ENCODE measurements at places on chromosomes 6 and 20. TPM values are rescaled to one million over a fixed set of nuclear protein-coding genes. Genes with fewer than 3 reads are reported as not detected.

The HNF4A gene
- not detected for total RNA-seq

The ECT2L gene
- total RNA-seq = not detected

The FLOT1 gene
- total RNA-seq = 31.6 TPM

The GPX5 gene
- not detected for total RNA-seq

The SLC22A3 gene
- not detected for total RNA-seq

The NNAT gene
- not detected for total RNA-seq

GRCh38 chr6:107879941-107880340 is 55.8 kb upstream of the SCML4 start:
- H3K4me1 ChIP-seq = no peaks in the 10 kb centered on the region
- no peak for DNase-seq
- no peak overlapping the region for H3K27ac ChIP-seq
- peaks cover 56% of the 10 kb centered on the region for H3K36me3 ChIP-seq

DNA sequence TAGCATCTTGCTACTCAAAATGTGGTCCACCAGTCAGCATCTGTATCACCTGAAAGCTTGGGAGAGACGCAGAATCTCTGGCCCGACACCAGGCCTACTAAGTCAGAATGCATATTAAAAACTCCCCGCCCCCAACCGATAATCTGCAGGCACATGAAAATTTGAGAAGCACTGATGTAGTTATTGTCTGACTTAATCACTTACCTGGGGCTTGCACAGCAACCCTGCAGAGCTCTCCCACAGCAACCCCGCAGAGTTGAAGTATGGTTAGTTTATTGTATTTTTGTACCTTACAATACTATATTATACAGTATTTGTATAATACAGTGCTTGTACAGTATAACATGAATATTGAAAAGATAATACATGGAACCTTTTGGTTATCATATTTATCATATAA is 53.7 kb downstream of the KLHL31 start:
- no peaks in the 10 kb centered on the region for H3K27me3 ChIP-seq
- no peak overlapping the region for H3K27ac ChIP-seq
- H3K4me3 ChIP-seq = no peak overlapping the region
- DNase-seq = no peak
- no peaks in the 10 kb centered on the region for H3K36me3 ChIP-seq

GRCh38 chr6:31094389-31094881 is 17.9 kb downstream of the C6orf15 start:
- H3K27me3 ChIP-seq = no peaks in the 10 kb centered on the region
- H3K4me1 ChIP-seq = peaks cover 52% of the 10 kb centered on the region
- H3K27ac ChIP-seq = peak overlapping the region; percentile 57
- no peaks in the 10 kb centered on the region for H3K36me3 ChIP-seq

- no peak for DNase-seq
- H3K27me3 ChIP-seq = no peaks in the 10 kb centered on the region
- no peak overlapping the region for H3K27ac ChIP-seq
Measured at GRCh38 chr6:72748759-72749158, 126.9 kb downstream of the KCNQ5 start.

DNA sequence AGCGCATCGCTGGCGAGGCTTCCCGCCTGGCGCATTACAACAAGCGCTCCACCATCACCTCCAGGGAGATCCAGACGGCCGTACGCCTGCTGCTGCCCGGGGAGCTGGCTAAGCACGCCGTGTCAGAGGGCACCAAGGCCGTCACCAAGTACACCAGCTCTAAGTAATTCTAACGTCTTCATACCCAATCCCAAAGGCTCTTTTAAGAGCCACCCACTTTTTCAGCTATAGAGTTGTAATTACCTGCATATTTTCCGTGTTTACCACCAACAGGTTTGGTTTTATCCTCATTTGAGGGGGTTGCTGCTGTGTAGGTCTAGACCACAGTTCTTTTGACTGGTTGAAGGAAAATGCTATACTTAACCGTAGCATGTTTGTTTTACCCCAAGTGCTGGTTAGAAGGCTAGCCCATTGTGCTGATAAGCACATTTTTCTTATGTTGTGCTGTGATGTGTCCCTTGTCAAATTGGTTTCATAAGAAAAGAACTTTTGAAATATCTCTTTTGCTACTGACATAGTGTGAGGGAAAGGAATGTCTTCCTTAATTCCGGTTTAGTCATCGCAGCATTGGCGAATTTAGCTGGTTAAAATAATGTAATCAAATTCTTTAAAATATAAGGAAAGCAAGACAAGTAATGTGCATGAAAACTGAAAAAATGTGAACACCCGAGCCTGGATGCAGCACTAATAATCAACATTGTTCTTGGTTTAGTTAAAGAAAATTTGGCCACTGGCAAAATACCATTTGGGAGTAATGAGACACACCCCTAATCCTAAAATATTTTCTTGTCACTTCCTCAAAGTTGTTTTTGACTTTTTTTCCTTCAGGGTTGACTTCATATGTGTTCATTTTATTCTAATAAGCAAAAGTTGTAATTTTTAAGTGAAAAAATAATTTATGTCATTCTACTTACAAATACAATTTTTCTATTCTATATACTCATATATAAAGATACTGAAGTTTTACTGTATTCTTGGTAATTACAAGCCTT is 112.8 kb downstream of the HFE start:
- peaks cover 34% of the 10 kb centered on the region for H3K4me1 ChIP-seq
- no peak for DNase-seq
- H3K4me3 ChIP-seq = peak overlapping the region; percentile 75

DNA sequence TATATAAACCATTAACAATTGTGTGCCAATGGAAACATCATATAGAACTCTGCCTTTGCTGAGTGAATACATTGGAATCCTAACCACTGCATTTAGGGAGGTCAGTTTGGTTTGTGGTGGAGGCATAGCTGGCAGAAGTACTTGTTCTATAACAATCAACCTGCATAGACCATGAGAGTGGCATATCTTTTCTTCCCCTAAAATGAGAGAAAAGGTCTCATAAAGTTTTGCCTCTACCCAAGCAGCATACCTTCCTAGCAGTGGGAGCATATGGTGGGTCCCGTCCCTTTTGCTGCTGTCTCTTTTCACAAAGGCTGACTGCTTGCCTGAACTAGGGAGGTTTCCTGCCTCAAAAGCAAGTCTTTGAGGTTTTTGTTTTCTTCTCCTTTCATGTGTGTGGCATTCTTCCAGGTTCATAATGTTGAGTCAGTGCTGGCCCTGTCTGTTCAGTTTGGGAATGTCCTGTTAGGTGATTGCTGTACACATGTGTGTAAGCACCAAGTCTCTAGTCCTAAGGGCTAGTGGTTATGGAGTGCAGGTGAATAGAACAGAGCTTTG is 61.2 kb upstream of the SUPT3H start:
- DNase-seq = no peak
- H3K27ac ChIP-seq = no peak overlapping the region
- H3K36me3 ChIP-seq = peaks cover 17% of the 10 kb centered on the region
- H3K4me3 ChIP-seq = no peak overlapping the region
- peaks cover 41% of the 10 kb centered on the region for H3K4me1 ChIP-seq
- H3K27me3 ChIP-seq = no peaks in the 10 kb centered on the region

- no peak for DNase-seq
- H3K4me1 ChIP-seq = peaks cover 8% of the 10 kb centered on the region
- H3K27ac ChIP-seq = no peak overlapping the region
- H3K36me3 ChIP-seq = peaks cover 6% of the 10 kb centered on the region
- H3K4me3 ChIP-seq = no peak overlapping the region
Measured at GRCh38 chr6:166472636-166473035, 89.9 kb upstream of the MPC1 start.

GRCh38 chr6:85192186-85192585 is 257.7 kb upstream of the NT5E start:
- H3K27ac ChIP-seq = no peak overlapping the region
- no peaks in the 10 kb centered on the region for H3K4me1 ChIP-seq
- no peak overlapping the region for H3K4me3 ChIP-seq

DNA sequence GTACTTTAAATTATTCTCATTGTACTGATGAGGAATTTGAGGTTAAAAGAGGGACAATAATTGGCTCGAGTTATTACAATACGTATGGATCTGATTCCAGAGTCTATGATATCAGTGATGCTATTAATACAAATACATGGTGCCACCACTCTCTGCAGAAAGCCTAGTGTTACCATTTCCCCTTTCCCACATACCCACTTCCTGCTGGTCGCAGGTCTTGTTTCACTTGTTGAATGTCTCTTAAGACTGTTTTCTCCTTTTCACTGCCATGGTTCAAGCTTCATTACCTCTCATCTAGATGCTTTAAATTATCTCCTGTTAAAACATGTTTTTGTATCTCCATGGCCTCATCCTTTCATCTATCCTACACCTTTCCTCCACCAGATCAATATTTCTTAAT is 62.0 kb downstream of the FHL5 start:
- no peaks in the 10 kb centered on the region for H3K36me3 ChIP-seq
- no peak overlapping the region for H3K27ac ChIP-seq
- H3K27me3 ChIP-seq = peaks cover 3% of the 10 kb centered on the region
- H3K4me3 ChIP-seq = no peak overlapping the region
- DNase-seq = no peak

- H3K4me3 ChIP-seq = no peak overlapping the region
- no peak for DNase-seq
- H3K36me3 ChIP-seq = no peaks in the 10 kb centered on the region
- peaks cover 8% of the 10 kb centered on the region for H3K27me3 ChIP-seq
- no peak overlapping the region for H3K27ac ChIP-seq
Measured at GRCh38 chr20:56316483-56316882, 42.3 kb upstream of the FAM210B start.

DNA sequence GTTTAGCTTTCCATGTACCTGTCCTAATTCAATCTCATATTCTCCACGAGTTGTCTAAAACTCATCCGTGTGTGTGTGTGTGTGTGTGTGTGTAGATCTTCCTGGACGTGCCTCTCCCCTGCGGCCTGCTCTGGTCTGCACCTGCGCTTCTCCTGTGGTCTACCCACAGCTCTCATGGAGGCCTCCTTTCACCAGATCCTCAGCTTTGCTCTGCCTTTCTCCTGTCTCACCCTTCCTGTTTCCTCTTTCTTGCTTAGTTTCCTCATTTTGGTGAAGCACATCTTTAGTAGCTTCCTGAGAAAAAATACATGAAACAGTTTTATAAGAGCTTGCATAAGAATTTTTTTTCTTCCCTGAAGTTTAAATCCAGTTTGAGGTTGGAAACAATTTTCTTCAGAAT is 18.1 kb downstream of the SLX4IP start:
- H3K4me1 ChIP-seq = peaks cover 9% of the 10 kb centered on the region
- peak overlapping the region; percentile 55 for H3K27ac ChIP-seq
- H3K27me3 ChIP-seq = no peaks in the 10 kb centered on the region
- no peaks in the 10 kb centered on the region for H3K36me3 ChIP-seq
- no peak overlapping the region for H3K4me3 ChIP-seq

DNA sequence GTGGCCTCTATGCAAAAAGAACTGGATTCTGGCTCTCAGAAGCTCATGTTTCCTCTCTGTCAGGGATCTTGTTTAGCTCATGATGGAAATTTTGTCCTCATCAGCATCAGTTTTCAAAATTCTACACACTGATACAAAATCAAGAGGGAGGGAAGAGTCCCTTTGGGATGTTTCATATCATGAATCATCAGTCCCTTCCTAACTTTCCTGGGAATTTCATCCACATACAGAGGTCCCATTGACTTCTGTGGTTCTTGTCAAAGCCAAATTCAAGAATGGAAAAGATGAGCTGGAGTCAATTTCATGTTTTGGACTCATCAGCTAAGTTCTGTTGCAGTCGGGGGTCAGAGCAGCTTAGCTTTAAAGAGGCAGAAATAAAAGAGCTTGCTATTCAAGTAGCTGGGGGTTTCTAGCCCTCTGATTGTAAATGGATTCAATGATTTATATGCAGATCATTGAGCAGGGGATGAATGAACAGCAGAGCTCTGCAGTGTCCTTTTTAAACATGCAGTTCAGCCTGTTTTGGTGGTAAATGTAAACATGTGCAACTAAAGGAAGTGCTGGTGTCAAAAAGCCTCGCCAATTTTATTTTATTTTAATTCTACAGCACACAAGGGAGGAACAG is 21.3 kb upstream of the TMEM14A start:
- no peaks in the 10 kb centered on the region for H3K36me3 ChIP-seq
- H3K4me1 ChIP-seq = no peaks in the 10 kb centered on the region
- no peak for DNase-seq
- no peak overlapping the region for H3K4me3 ChIP-seq
- H3K27me3 ChIP-seq = no peaks in the 10 kb centered on the region

DNA sequence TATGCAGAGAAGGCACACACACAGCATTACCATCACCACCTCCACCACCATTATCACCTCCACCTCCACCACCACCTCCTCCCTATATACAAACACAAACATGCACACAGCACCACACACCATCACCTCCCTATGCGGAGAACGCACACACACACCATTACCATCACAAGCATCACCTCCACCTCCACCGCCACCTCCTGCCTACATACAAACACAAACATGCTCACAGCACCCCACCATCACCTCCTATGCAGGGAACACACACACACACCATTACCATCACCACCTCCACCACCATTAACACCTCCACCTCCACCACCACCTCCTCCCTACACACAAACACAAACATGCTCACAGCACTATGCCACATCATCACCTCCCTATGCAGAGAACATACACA is 236.5 kb upstream of the AFDN start:
- H3K36me3 ChIP-seq = no peaks in the 10 kb centered on the region
- H3K27me3 ChIP-seq = no peaks in the 10 kb centered on the region
- DNase-seq = no peak
- no peak overlapping the region for H3K4me3 ChIP-seq
- no peak overlapping the region for H3K27ac ChIP-seq

DNA sequence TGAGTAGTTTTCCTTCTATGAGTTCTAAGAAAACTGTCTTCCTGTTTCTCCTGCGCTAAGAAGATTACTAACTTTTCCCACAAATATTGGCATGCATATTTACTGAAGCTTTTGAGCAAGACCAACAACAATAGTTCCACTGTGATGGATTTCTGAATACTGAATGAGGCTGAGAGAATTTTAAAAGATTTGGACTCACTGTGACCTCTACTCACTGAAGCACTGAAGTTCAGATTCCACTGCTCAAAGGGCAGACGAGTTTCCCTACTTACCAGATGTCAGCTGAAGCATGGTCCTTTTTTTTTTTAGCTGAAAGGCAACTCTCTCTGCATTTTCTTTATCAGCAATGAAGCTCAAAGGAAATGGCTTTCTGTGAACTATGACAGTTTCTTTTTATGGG is 718.5 kb downstream of the RFPL4B start:
- no peak overlapping the region for H3K27ac ChIP-seq
- H3K36me3 ChIP-seq = no peaks in the 10 kb centered on the region
- DNase-seq = no peak
- no peaks in the 10 kb centered on the region for H3K27me3 ChIP-seq

- no peak for DNase-seq
- no peaks in the 10 kb centered on the region for H3K4me1 ChIP-seq
- peaks cover 11% of the 10 kb centered on the region for H3K36me3 ChIP-seq
- no peak overlapping the region for H3K4me3 ChIP-seq
- no peaks in the 10 kb centered on the region for H3K27me3 ChIP-seq
- no peak overlapping the region for H3K27ac ChIP-seq
Measured at GRCh38 chr6:163474581-163474980, 60.1 kb downstream of the QKI start.

GRCh38 chr6:8494730-8495129 is 59.4 kb upstream of the SLC35B3 start:
- no peak overlapping the region for H3K4me3 ChIP-seq
- H3K27ac ChIP-seq = no peak overlapping the region
- DNase-seq = no peak
- H3K4me1 ChIP-seq = no peaks in the 10 kb centered on the region
- H3K27me3 ChIP-seq = no peaks in the 10 kb centered on the region
